WTC11 (cell line): ENCODE measurements at places on chromosomes 2 and 18.

GRCh38 chr2:145303536-145303935 lies 783.6 kb upstream of the ZEB2 start:
- DNase-seq = no peak

DNA sequence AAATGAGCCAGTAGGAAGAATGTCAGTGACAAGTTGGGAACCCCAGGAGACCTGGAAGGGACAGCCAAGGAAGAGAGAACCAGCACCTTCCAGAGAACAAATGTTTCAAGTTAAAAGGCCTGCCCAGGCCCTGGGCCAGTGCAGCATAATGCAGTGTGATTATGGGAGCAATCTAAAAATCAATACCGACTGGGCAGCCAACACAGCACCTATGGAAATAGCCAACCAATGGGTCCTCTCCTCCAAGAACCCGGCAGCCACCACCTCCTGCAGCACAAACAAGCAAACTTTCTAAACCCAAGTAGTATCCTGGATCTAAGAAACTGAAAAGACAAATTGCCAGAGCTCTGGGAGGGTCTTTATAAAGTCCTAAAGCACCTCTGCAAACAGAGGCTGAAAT lies 71.7 kb downstream of the CLHC1 start:
- DNase-seq = no peak

DNA sequence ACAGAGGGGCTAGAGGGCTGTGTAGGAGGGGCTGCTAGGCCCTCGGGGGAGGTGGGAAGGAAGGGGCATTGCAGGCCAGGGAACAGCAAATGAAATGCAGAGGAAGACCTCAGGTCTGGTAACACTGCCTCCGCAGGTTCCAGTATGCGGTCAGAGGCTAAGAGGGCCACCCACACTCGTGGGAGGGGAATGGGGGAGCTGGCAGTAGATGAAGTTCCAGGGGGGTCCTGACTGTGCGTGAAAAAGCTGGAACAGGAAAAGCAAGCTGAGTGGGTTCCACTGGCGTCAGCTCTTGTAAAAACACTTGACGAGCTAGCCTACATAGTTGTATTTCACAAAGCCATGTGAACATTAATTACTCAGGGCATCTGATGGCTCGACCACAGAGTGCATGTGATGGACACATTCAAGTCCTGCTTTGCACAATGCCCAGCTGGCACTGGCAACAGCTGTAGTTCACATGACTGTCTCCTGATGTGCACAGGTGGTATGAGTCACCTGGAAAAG lies 29.0 kb upstream of the PTPN4 start:
- no peak for DNase-seq

DNA sequence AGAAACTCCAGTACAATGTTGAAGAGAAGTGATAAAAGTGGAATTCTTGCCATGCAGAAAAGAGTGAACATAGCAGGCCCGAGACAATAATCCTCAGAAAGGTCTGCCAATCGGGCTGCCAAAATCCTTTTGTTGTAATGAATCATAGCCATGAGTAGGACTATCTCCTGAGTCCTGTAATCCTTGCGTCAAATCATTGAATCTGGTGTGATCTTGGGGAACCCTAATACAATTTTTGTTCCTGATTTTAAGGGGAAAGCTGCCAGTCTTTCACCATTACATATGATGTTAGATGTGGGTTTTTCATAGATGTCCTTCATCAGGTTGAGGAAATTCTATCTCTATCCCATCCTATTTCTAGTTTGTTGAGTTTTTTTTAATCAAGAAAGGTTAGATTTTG lies 2.2 kb downstream of the TPGS2 start:
- DNase-seq = no peak

- DNase-seq = peak; percentile 67
These were observed at the start of gene TRABD2A for GRCh38 chr2:84880645-84881521. Gene TRABD2A (minus strand): TSS chr2:84881084. CDS start chr2:84881039, 45 bp downstream.

- no peak for DNase-seq
These were observed 571 bp downstream of the EEF1B2 start for GRCh38 chr2:206160125-206160806.

DNA sequence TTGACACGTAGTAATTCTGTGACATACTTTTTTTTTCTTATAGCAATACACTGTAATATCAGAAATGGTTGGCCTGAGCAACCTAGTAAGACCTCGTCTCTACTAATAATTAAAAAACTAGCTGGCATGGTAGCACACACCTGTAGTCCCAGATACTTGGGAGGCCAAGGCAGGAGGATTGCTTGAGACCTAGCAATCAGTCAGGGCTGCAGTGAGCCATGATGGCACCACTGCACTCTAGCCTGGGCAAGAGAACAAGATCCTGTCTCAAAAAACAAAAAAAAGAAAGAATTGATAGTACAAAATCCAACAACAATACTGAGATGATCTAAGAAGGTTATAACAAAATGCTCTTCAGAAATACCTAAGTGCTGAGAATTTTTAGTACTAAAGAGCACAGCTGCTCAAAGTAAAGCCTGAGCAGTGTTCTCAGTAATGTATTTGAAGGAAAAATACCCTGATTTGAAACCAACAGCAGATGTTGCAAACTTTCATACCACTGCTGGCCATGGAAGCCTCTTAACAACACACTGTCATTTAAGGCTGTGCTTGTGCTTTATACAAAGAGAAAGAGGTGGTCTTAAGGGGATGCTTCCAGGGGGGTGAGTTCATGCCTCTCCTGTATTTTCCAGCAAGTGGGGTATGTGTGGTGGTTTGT lies 132.6 kb upstream of the CDCA7 start:
- no peak for DNase-seq

DNA sequence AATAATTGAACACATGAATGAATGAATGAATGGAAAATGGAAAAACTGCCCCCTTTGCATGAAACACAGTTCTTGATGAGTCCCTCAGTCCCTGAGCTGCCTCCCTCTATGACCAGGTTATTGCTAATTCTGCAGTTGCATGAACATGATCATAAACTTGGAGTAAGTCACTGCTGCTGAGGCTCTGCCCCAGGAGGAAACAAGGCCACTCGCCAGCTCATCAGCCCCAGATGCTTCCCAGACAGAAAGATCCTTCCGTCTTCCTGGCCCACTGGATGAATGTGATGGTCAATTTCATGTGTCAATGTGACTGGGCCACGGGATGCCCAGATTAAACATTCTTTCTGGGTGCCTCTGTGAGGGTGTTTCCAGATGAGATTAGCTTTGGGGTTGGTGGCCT lies 16.4 kb downstream of the GPR45 start:
- no peak for DNase-seq

DNA sequence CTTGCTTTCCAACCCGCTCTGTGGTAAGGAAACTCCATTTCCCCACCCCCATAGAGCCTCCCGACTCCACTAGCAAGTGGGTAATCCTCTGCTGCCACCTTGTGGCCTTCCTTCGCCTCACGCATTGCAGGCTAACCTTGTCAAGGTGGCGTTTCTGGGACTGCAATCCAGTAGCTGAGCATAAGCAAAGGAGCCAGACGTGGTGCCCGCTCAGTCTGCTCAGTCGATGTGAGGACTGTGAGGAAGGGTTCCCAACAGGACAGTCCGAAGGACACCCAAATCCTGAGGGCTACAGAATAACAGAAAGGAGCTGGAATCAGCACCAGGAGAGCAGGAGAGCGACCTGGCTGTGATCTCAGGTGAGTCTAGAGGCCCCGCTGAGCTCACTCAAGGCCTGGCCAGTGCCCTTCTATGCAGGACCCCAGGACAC lies 144.2 kb downstream of the SUCLG1 start:
- peak; percentile 95 for DNase-seq
